ENCODE measurements at places on chromosomes 1 and 21.
A peak's percentile ranks its signal among the peaks of the same experiment; 100 is the strongest.

- DNase-seq: no peak
These were observed 97.3 kb upstream of the HMCN1 start for GRCh38 chr1:185636848-185637247.

DNA sequence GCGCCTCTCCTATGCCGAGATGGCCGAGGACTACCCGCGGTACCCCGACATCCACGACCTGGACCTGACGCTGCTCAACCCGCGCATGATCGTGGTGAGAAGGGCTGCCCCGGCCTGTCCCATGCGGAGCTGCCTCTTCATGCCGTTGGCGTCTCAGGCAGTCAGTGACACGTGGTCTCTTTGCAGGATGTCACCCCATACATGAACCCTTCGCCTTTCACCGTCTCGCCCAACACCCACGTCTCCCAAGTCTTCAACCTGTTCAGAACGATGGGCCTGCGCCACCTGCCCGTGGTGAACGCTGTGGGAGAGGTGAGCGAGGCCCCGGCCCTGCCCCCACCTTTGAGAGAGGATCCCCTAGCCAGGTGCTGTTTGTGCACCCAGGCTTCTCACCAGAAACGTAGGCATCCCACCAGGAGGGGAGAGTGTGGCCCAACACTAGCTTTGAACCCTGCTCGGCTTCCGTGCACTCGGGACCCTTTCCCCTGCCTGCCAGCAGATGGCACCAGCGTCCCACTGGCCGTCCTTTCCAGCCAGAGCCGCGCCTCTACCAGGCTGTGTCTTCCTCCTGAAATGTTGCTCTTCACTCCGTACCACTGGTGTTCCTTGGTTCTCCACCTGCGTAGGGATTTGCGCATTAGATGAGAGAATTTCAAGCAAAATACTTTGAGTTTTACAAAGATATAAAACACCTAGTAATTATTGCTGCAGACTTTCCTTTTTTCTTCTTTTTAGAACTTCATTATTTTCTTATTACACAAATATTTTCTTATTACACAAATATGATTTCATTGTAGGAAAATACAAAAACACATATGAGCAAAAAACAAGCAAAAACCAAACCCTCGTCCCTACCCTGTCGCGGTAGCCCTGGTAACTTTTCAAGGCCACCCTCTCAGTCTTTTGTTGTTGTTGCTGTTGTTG lies 9.0 kb downstream of the NPPA start:
- DNase-seq: peak; percentile 77

DNA sequence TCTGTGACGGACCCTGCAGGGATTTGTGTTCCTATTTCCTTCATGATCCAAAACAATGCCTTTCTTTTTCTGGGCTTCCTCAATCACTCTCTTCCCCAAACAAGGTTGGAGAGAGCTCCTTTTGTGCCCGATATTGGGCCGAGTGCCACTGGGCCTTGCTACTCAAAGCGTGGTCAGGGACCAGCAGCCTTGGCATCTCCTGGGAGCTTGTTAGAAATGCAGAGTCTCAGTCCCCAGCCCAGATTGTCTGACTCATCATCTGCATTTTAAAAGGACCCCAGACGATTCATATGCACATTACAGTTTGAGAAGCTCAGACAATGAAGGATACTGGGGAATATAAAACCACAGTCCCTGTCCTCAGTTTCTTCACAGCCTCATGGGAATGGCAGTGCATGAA lies 19.9 kb downstream of the ADORA1 start:
- DNase-seq: no peak

GRCh38 chr21:43333298-43334062 lies 93.5 kb downstream of the SIK1 start:
- no peak for DNase-seq

DNA sequence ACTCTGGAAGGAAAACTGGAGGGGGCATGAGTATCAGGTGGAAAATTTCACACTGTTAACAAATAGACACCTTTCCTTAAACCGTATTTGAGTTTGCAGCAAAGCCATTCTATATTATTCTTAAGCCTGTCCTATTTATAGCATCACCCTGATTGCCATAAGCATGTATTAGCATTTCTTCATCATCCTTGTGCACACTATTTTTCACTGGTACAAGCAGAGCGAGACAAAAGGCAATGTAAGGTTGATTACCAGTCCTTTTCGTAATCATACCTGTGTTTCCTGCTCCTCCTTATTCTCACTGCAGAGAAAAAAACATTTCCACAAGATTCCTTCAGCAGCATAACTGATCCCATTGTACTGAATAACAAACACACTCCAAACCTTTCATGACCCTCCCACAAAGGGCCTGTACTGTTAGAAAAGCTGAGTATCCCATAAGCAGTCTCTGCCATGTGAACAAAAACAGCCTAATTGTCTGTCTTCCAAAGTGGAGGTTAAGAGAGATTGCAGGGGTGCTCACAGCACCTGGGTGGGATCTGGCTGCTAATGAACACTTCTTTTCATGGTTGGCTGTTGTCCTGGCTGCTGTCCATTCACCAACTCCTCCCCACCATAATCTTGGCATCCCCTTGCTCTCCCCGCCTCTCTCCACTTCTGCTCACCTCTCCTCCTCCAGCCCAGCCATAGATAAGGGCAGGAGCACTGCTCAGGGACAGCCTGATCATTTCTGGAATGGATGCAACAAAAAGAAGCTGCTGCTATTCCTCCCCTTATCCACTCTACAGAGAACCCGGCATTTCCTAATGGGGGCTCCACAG lies 30.4 kb downstream of the VTCN1 start:
- DNase-seq: no peak

GRCh38 chr1:109657970-109658369 lies 2.1 kb downstream of the GSTM4 start:
- no peak for DNase-seq

GRCh38 chr1:45892068-45892785 lies 88.8 kb downstream of the MAST2 start:
- no peak for DNase-seq

- peak; percentile 26 for DNase-seq
These were observed 11.5 kb upstream of the PLA2G5 start for GRCh38 chr1:20058531-20058930.

DNA sequence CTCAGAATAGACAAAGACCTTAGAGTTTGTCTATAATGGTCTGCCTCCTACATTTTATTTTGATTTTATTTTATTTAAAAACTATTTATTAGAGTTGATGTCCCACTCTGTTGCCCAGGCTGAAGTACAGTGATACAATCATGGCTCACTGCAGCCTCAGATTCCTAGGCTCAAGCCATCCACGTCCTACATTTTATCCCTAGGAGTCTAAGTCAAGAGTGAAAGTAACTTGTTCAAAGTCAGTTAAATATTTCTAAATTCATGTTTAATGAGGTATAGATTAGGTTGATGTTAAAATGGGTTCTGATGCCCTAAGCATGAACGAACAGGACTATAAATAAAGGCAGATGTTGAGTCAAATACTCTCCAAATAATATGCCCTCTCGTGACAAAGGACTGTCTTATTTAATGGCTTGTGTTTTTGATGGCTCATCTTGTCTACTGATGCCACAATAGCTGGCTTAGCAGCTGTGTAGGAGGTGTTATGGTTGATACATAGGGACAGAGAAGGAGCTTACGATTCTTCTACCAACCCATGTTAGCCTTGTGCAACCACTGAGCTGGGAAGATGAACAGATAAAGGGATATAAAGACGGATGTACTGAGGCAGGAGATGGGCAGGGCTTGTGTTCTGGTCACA lies 66.0 kb upstream of the CR1L start:
- DNase-seq: no peak

GRCh38 chr1:112141923-112142322 lies 152.5 kb upstream of the KCND3 start:
- no peak for DNase-seq

DNA sequence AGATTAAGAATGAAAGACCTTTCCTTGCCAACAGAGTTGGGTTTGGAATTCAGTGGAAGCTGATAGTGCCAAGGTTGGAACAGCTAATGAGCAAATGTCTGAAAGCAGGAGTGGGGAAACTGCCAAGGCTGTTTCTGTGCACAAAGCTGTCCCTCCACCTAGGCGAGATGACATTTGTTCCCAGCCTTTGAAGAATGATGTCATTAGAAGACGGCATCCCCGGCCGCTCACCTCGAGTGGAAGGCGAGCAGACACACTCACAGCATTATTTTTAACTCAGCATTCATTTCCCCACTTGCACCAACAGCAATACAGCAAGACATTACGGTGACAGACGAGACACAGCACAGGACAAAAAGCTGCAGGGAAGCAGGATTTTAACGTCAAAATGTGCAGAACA lies 463.9 kb downstream of the PCP4 start:
- no peak for DNase-seq

DNA sequence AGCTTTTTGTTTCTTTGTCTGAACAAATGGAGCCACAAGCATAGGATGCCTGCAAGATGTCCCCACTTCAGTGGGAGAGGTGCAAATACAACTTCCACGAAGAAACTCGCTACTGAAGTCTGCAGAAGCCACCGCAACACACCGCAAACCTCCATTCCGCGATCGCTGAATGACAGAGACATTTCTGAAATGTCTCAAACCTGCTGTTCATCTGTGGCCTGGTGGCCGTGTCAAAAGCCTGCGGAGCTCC lies 1.0 kb downstream of the TP53BP2 start:
- DNase-seq: peak; percentile 43

GRCh38 chr1:45216200-45216541 lies 9.8 kb upstream of the ZSWIM5 start:
- DNase-seq: no peak

DNA sequence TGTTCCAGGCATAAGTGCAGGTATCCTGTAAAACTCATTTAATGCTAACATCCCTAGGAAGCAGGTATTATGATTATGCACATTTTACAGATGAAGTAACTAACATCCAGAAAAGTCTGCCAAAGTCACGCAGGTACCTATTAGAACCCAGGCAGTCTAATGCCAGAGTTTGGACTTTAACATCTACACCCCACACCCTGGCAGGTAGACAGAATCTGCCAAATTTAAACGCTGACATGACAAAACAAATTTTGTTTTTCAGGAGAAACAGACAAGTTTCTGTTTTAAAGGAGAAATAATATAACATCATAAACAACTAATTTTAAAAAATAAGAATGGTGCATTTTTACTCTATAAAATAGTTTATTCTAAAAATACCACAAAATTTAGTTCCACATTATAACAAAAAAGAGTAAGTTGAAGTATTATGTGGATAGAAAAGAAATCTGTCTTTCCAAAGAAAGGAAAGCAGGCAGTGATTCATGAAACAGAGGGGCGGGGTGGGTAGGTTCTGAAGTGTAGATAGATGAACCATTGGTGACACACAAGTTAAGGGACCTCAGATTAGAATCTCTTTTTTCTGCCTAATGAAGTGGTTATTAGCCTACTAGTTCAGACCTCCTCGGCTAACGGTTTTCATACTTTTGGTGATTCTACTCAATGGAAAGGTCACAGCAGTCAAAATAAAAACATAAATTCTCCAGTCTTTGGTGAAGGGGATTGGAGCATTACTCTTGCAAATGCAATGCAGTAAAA lies 1.7 kb downstream of the ASPM start:
- no peak for DNase-seq

DNA sequence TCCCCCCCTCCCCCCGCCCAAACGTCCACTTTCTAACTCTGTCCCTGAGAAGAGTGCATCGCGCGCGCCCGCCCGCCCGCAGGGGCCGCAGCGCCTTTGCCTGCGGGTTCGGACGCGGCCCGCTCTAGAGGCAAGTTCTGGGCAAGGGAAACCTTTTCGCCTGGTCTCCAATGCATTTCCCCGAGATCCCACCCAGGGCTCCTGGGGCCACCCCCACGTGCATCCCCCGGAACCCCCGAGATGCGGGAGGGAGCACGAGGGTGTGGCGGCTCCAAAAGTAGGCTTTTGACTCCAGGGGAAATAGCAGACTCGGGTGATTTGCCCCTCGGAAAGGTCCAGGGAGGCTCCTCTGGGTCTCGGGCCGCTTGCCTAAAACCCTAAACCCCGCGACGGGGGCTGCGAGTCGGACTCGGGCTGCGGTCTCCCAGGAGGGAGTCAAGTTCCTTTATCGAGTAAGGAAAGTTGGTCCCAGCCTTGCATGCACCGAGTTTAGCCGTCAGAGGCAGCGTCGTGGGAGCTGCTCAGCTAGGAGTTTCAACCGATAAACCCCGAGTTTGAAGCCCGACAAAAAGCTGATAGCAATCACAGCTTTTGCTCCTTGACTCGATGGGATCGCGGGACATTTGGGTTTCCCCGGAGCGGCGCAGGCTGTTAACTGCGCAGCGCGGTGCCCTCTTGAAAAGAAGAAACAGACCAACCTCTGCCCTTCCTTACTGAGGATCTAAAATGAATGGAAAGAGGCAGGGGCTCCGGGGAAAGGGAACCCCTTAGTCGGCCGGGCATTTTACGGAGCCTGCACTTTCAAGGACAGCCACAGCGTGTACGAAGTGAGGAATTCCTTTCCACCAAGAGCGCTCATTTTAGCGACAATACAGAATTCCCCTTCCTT lies 158.1 kb downstream of the RUNX1 start:
- peak; percentile 23 for DNase-seq

DNA sequence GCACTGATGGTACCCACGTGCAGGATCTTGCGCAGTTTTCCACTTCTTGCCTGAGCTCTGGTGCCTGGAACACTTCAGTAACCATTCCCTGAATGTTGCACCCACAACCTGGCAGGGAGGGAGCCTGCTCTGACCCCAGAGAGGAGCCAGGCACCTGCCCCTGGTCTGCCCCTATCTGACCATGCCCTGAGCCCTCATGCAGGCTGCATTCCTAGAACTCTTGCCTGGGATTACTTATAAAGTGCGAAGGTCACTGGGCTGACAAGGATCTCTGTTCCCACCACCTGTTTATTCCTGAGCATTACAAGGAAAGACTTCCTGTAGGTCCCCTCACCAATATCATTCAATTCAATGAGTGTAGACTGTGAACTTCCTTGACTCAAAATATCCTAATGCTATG lies 191.9 kb upstream of the FMN2 start:
- no peak for DNase-seq

- no peak for DNase-seq
These were observed 292.8 kb downstream of the DISC1 start for GRCh38 chr1:231919239-231919885.

- DNase-seq: no peak
These were observed 11.0 kb downstream of the PRDM15 start for GRCh38 chr21:41868062-41868710.

GRCh38 chr1:109298666-109299557 lies 7.9 kb downstream of the MYBPHL start:
- no peak for DNase-seq

DNA sequence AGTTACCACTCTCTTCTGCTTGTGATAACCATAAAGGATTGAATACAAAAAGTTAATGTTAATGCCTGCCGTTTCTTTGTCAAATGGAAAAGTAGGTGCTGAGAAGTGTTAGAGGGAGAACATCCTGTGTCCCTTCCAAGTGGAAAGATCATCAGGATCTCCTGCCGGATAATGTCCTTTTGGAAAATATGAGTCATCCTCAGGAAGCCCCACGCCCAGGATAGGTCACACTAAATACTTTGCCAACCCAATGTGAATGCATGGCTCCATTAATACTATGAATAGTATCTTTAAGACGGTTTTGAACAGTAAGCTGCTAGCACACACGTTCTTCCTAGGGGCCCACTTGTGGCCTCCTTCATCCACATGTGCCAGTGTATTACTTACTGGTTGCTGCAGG lies 279.5 kb downstream of the ZNF326 start:
- no peak for DNase-seq
